ENCODE measurements at places on chromosomes 16 and 17.

DNA sequence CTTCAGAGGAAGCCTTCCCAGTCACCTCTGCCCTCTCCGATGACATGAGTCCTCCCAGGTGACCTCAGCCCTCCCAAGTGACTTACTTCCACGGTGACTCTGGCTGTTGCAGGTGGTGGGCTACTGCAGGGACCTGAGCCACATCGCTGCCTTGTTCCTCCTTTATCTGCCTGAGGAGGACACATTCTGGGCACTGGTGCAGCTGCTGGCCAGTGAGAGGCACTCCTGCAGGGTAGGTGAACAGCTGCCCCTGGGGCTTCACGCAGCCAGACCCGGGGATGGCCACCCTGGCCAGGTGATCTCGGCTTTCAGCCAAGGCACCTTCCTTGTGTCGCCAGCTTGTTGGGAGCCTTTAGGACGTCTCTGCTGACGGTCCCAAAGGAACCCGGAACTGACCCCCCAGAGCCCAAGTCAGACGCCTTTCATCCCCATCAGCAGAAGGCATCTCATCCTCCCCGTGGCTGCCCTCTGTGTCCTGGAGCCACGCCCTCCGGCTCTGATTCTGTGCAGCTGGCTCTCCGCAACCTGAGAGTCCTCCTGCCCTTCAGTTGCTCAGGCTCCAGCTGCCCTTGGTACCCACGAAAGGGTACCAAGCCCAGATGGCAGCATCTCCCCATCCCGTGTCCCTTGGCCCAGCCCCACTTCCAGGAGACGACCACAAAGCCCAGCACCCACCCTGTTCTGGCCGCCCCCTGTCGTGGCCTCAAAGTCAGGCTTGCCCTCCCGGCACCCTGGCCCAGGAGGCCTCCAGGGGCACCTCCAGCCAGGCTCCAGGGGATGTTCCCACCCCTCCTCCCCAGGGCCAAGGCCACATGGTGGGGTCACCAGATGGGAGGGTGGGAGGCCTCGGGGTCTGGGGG lies 81.7 kb downstream of the GOSR1 start:
- no peak for DNase-seq

DNA sequence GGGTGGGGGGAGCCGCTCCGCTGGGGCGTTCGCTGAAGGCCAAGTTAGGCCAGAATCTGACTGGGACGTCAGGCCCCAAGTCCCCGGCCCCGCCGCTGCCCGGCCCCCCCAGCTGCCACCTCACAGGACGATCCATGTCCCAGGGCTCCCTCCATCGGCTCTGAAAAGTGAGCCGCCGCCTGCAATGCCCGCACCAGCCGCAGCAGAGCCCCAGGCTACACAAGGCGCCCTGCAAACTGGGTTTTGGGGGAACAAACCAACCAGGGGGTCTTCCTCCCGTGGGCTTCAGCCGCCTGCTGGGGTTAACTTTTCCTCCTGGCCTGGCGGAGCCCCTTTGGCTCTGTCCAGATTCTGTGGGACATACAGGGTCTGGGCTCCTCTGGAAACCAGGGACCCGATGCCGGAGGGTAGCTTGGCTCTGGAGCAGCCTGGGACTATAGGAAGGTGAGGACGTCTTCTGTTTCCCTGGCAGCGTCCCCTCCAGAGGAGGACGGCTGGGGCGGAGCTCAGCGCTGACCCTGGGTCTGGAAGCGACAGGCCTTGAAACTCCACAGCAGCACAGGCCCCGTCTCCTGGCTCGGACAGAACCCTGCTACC lies 835 bp downstream of the NME4 start:
- DNase-seq, result no peak

GRCh38 chr16:11560701-11561453 lies 25.8 kb downstream of the LITAF start:
- no peak for DNase-seq

DNA sequence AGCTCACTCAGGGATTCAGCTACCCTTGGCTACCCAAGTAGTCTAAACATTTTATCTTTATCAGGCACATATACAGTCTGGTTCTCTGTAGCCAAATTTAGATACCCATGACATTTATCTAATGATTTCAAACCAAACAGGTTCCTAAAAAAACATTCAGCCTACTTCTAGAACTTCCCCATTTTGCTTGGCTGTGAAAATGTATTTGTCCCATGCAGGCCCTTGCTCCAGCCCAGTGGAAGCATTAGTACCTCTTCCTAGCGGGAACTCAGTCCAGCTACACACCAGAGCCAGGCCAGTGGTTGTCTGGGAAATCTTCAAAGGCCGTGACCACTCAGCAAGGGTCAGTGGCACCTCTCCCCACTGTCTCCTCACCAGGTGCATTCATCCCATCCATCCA lies 26.2 kb upstream of the NAGLU start:
- no peak for DNase-seq

DNA sequence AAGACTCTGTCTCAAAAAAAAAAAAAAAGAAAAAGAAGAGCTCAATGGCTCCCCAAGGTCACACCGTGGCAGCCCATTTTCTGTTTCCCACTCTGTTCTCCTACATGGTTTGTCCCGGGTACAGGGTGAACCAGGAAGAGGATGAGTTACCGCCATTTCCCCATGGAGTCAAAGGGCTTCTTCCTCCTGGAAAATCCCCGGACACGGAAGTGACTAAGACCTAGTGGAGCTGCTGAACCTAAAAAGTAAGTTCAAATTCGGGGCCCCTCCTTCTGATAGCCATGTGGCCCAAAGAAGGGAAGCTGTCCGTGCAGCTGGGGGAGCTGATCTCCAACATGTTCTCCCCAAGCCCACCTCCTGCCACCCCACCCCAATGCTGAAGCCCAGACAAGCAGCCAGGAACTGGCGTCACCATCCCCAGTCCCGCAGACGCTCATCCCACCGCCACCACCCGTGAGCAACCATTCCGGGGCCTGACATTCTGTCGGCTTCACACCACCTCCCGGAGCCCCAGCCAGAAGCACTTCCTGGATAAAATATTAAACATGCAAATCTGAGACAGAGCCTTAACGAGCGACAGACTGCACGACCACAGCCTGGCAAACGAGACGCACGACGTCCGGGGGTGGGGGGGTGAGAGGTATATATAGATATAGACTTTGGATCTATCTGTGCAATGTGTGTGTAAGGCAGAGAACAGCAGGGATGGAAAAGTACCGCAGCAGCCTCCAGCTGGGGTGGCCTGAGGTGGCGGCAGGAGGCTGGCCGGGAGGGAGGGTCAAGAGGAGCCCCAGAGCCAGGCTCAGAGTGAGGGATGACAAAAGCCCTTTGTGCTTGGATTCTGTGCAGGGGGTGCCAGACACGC lies 17.6 kb downstream of the EPOP start:
- no peak for DNase-seq

- DNase-seq, result no peak
Measured at GRCh38 chr16:89409161-89409711, 81.1 kb downstream of the ANKRD11 start.

DNA sequence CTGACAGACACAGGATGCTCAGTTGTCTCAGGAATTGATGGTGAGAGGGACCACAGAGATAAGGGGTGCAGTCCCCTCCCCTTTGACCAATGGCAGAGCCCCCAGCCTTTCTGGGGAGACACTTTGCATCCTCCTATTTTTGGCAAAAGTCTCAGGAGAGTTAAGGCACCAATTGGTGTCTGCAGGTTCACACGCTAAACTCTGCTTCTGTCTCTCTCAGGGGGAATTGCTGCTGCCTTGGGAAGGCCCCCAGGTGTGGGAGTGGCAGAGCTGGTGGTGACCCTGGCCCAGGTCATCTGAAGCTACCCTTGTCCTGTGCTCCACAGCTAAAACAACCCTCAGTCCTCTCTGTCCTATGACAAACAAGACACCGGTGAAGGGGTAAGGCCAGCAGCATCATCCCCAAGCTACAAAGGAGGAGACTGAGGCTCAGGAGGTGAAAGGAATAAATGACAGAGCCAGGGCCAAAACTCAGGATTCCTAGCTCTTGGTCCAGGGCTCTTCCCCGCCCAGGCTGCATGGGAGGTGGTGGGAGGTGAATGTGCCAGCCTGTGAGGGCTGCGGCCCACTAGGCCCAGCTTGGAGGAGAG lies 20.3 kb downstream of the OSBPL7 start:
- no peak for DNase-seq

- DNase-seq, result no peak
Measured at GRCh38 chr16:85697431-85697830, 8.7 kb upstream of the GINS2 start.

- no peak for DNase-seq
Measured at GRCh38 chr17:77087650-77088454, 52.9 kb upstream of the SEC14L1 start.

GRCh38 chr16:66365651-66366050 lies 840 bp upstream of the CDH5 start:
- no peak for DNase-seq

DNA sequence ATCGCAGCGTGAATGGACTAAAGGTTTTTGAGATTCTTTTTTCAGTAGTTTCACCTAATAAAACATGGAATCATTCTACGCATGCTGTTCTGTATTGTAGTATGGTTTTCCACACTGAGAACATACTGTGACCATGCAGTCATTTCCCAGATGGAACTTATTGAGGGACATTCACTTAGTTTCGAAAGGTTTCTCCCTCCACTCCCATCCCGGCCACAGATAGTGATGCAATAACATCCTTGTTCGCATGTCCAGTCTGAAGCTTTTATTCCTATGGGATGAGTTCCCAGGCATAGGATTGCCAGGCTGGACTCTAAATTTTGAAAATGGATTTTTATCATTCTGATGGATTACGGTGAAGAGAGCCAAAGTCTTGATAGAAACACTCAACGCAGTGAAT lies 420.4 kb downstream of the WWOX start:
- DNase-seq, result no peak

GRCh38 chr16:67549240-67549639 lies 13.1 kb upstream of the CTCF start:
- no peak for DNase-seq

DNA sequence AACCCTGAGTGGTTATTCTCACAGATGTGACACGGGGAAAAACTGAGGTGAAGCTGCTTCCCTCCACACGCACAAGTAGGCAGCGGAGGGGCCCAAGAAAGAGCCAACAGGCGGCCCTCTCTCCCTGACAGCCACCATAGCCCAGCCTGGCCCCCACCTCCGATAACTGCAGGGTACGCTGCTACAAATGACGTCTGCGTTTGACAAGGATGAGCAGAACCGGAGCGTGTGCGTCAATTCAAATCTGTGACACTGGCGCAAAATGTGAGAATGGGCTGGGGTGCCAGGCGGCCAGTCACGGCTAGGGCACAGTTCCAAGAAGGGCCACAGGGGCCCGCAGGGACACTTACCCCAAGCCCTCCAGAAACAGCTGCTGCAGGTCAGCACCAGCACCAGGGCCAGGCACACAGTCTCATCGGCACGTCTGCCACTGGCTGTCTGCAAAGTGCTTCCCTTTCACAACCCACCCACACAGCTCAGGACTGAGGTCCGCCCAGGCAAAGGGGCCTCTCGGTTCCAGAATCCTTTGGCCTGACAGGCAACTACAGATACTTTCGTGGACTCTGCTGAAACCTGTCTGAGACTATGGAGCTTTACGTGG lies 14.4 kb downstream of the AXIN1 start:
- no peak for DNase-seq

DNA sequence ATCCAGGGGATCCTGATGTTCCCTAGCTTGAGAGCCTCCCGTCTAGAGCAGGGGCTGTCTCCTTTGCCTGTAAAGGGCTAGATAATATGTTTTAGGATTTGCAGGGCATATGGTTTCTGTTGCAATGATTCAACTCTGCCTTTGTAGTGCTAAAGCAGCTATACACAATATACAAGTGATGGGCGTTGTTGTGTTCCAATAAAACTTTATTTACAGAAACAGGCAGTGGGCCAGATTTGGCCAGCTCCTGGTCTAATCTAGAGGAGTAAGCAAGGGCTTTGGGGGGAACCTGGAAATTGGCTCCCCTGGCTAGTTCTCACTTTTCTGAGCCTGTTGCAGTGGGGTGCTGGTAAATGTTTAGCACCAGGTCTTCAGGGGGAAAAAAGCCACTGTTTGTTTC lies 13.8 kb downstream of the WWOX start:
- DNase-seq, result no peak

DNA sequence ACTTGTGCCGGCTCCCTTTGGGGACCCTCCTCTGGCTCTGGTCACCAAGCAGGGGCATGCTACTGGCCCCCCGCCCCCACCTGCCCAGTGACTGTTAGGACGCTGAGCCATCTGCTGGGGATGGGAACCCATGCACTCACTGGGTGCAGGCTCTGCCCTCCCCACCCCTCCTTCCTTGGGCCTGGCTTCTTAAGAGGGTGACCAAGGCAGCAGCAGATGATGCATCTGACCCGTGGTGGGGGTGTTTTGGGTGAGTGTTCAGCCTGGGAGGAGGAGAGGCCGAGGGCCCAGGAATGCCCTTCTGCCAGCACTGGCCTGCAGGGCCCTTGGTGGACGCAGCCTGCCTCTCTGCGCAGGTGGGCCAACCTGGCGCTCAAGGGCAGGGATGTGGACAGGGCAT lies 19.2 kb upstream of the MTSS2 start:
- DNase-seq, result no peak

GRCh38 chr17:44232061-44232460 lies 12.6 kb upstream of the UBTF start:
- DNase-seq, result no peak

DNA sequence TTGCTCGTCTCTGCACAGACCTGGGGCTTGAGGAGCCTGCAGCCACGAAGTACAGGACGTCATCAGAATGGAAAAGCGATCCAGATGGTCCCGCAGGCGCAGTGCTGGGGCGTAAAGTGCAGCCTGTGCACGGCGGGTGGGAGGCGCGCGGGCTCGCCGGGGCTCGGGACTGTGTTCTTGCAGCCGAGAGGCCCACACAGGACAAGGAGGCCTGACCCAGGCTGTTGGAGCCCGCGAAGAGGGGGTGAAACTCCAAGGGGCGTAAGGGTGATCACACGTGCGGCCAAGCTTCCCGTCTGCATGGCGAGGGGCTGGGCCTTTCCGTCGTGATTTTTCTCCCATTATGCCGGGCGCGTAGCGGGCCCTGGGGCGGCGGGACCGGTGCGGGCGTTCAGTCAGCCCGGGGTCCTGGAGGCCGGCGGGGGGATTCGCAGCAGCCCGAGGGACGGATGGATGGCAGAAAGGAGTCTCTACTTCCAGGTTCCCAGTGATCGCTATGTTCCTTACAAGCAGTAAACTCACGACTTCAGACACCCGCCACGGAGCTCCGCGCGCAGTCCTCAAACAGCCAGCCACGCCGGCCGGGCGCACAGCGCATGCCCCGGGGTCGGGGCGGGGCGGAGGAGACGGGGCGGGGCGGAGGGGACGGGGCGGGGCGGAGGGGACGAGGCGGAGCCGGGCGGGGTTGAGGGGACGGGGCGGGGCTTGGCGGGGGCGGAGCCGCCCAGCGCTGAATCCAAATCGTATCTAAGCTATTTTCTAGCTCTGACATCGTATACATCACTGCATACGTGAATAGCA lies 141.0 kb upstream of the KCNJ18 start:
- peak; percentile 62 for DNase-seq

- no peak for DNase-seq
Measured at GRCh38 chr16:89110641-89111040, 17.0 kb downstream of the ACSF3 start.
